ENCODE measurements at places on chromosomes 13 and 19. TPM values are rescaled to one million over a fixed set of nuclear protein-coding genes. Genes with fewer than 3 reads are reported as not detected.

GRCh38 chr19:1171755-1172352 lies 2.2 kb downstream of the SBNO2 start:
- no peak for DNase-seq

The ZNF98 gene
- total RNA-seq = 2.8 TPM

- no peak for DNase-seq
Measured at GRCh38 chr19:45814851-45815480, at the start of gene RSPH6A. Gene RSPH6A (minus strand): TSS chr19:45815308. CDS start chr19:45815176, 132 bp downstream.

The MYPOP gene
- 9.8 TPM for total RNA-seq

The NFIX gene
- total RNA-seq = 142 TPM

DNA sequence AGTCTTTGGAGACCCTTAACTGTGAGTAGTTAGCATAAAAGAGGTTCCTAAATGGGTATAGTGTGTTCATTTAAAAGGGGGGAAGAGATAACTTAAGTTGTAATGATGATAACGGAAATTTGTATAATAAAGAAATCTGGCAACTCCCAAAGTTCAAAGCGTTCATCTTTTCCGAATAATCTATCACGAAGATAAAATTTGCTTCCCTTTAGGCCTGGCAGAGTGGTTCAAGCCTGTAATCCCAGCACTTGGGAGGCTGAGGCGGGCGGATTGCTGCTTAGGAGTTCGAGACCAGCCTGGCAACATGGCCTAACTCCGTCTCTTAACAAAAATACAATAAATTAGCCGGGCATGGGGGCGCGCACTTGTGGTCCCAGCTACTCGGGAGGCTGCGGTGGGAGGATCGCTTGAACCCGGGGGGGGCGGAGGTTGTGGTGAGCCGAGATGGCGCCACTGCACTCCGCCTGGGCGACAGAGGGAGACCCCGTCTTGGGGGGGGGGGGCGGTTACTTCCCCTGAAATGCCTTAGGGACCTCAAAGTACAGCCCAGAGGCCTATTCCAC lies 934 bp downstream of the N4BP2L2 start:
- peak; percentile 38 for DNase-seq

All from heart left ventricle (tissue), 16 donors.